ENCODE measurements at places on chromosomes 12 and 14. TPM values are rescaled to one million over a fixed set of nuclear protein-coding genes. Genes with fewer than 3 reads are reported as not detected.

ENDOU gene
- 0.22 TPM for total RNA-seq

MDGA2 gene
- total RNA-seq: not detected

TAS2R43 gene
- 0.26 TPM for total RNA-seq

KRT73 gene
- total RNA-seq: not detected

BCL2L2 gene
- 32.4 TPM for total RNA-seq

MYH7 gene
- not detected for total RNA-seq

SAMD4A gene
- total RNA-seq: 33.8 TPM

PTPN11 gene
- 153 TPM for total RNA-seq

EIF2B1 gene
- 54.6 TPM for total RNA-seq

KRT79 gene
- not detected for total RNA-seq

LRP1-AS gene
- not detected for total RNA-seq

ATG2B gene
- 18.7 TPM for total RNA-seq

CACNA1C gene
- total RNA-seq: 8.8 TPM

C1QL4 gene
- total RNA-seq: not detected

NEUROD4 gene
- total RNA-seq: not detected

FGF23 gene
- total RNA-seq: not detected

REP15 gene
- total RNA-seq: 3.2 TPM

POTEM gene
- not detected for total RNA-seq

SLCO1B1 gene
- total RNA-seq: not detected

PLEKHD1 gene
- total RNA-seq: not detected

RPGRIP1 gene
- total RNA-seq: not detected

AQP6 gene
- total RNA-seq: not detected

POTEG gene
- not detected for total RNA-seq

RNASE1 gene
- total RNA-seq: not detected

PGAM5 gene
- total RNA-seq: 35.5 TPM

NXPH4 gene
- total RNA-seq: 4.0 TPM

SLC17A8 gene
- not detected for total RNA-seq

TTC7B gene
- 42.8 TPM for total RNA-seq

POLE2 gene
- total RNA-seq: 8.3 TPM

ASB8 gene
- 31.3 TPM for total RNA-seq

CCDC196 gene
- total RNA-seq: not detected

KRT74 gene
- total RNA-seq: not detected

PUS1 gene
- total RNA-seq: 26.2 TPM

HSPA2 gene
- total RNA-seq: 5.1 TPM

All from HFFc6 (cell line).